Vagina (tissue), 2 donors: ENCODE measurements at places on chromosomes 7 and 10. TPM values are rescaled to one million over a fixed set of nuclear protein-coding genes. Genes with fewer than 3 reads are reported as not detected.

- H3K4me3 ChIP-seq: no peak overlapping the region
- no peak for DNase-seq
- H3K4me1 ChIP-seq: no peaks in the 10 kb centered on the region
- H3K27ac ChIP-seq: no peak overlapping the region
These were observed 12.1 kb downstream of the IFIT3 start for GRCh38 chr10:89339875-89340274.

GRCh38 chr7:45404622-45405021 is 169.5 kb upstream of the ADCY1 start:
- H3K4me3 ChIP-seq: no peak overlapping the region
- no peaks in the 10 kb centered on the region for H3K36me3 ChIP-seq
- no peaks in the 10 kb centered on the region for H3K27me3 ChIP-seq
- no peak for DNase-seq
- no peaks in the 10 kb centered on the region for H3K4me1 ChIP-seq
- no peak overlapping the region for H3K27ac ChIP-seq

Gene ANKRD7
- total RNA-seq: 1.5 TPM

Gene AP3M1
- total RNA-seq: 19.6 TPM
